ENCODE measurements at places on chromosomes 7 and 10.

GRCh38 chr10:108410236-108410635 lies 1245.7 kb upstream of the SORCS1 start:
- DNase-seq: peak; percentile 88

GRCh38 chr7:35257251-35258124 lies 3.6 kb upstream of the TBX20 start:
- DNase-seq: no peak

GRCh38 chr7:15407910-15408309 lies 153.9 kb downstream of the AGMO start:
- DNase-seq: no peak

GRCh38 chr7:138097064-138097741 lies 20.9 kb downstream of the AKR1D1 start:
- peak; percentile 51 for DNase-seq

- DNase-seq: no peak
Measured at GRCh38 chr10:85570871-85571270, 795.7 kb downstream of the GRID1 start.

GRCh38 chr7:99308461-99309074 lies 17.1 kb upstream of the ARPC1A start:
- no peak for DNase-seq

GRCh38 chr10:71204746-71205145 lies 7.6 kb upstream of the UNC5B start:
- no peak for DNase-seq

DNA sequence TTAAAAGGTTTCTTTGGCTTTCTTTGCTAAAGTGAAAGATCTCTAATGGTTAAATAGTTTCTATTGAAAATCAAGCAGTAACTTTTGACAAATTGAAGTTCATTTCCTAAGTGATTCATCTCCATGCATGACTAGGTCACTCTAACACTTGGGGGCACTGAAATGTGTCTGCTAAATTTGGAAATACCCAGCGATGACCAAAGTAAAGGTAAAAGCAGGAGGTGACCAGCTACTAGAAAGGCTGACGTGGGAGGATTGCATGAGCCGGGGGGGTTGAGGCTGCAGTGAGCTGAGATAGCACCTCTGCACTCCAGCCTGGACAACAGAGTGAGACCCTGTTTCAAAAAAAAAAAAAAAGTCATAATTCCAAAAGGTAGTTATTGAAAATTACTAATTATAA lies 111.8 kb upstream of the GPR141 start:
- DNase-seq: no peak

DNA sequence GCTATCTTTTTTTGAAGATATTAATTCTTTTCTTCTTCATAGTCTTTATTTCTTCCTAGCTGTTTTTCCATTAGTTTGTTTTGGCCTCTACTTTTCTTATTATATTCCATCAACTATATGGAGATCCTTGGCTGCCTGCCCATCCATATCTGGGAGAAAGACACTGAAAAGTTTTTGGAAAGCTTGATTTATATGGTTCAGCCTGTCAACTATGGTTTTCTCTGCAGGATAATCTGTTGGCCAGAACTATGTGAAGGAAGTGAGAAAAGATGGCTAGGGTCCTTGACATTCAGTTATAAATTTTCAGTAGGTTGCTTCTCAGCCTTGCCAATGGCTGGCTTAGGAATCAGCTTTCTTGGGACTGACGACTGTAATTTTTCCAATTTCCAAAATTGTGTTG lies 10.0 kb upstream of the CDK14 start:
- DNase-seq: no peak

- DNase-seq: no peak
Measured at GRCh38 chr10:34292675-34293074, 522.4 kb downstream of the PARD3 start.

- DNase-seq: no peak
Measured at GRCh38 chr7:150831851-150832250, 20.5 kb upstream of the AOC1 start.

DNA sequence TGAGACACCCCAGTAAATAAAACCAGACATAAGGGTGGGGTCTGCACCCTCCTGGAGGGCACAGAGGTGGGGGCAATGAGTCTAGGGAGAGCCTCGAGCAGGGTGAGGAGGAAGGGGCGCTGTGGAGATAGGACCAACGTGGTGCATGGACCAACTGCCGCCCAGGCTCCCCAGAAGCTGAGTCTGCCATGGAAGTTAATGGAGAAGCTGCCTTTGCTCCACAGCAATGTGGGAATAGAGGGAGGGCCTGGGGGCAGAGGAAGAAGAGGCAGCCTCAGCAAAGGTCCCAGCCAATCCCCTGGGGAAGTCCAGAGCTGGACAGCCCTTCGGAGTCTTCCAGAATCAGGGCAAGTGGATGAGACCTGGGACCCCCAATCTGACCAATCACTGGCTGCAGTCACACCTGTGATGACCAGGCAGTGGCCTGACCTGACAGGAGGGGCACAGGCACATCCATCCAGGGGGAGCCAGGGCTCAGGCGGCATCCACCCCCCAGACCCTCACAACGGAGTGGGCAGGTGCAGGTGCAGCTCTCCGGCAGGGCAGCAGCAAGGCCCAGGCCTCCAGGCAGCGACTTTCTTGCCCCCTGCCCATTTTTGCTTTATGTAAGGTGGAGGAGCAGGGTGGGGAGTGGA lies 242.2 kb upstream of the PPP2R2D start:
- DNase-seq: no peak

GRCh38 chr10:132001238-132001972 lies 19.7 kb upstream of the BNIP3 start:
- DNase-seq: no peak

- DNase-seq: no peak
Measured at GRCh38 chr7:34487391-34488115, 170.5 kb upstream of the NPSR1 start.

DNA sequence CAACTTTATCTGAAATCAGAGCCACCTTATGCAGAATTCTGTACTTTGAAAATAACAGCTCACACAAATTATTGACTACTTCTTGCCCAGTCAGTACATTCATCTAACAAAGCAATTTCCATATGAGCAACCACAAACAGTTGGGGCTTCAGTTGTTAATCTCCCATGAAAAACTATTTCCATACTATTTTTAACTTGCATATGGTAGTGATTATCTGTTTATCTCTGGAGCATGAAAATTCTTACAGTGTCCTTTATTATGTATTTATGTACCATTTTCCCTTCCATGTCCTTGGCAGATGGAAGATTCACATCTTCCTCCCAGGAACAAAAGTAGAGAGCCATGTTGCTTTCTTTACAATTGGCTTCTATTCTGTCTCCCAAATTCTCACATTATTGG lies 285.7 kb downstream of the CRPPA start:
- DNase-seq: no peak

GRCh38 chr10:110883924-110884323 lies 12.2 kb downstream of the PDCD4 start:
- DNase-seq: no peak

DNA sequence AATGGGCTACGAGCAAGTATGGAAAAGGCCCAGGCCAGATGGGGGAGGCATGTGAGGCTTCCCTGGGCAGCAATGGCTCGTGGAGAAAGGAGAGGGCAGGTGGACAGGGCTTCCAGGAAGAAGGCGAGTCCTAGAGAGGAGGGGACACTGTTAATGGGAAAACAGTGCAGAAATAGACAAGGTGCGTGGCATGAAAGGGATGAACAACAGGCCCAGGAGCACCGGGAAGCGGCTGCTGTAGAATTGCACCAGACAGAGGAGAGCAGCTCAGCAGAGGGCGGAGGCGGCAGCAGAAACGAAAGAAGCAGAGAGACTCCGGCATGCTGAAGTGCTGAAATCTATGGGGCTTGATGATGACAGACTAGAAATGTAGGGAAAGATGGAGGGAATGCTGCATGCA lies 102.1 kb downstream of the PIP4K2A start:
- no peak for DNase-seq

- peak; percentile 71 for DNase-seq
Measured at GRCh38 chr10:75430000-75430763, 1.2 kb upstream of the LRMDA start.

DNA sequence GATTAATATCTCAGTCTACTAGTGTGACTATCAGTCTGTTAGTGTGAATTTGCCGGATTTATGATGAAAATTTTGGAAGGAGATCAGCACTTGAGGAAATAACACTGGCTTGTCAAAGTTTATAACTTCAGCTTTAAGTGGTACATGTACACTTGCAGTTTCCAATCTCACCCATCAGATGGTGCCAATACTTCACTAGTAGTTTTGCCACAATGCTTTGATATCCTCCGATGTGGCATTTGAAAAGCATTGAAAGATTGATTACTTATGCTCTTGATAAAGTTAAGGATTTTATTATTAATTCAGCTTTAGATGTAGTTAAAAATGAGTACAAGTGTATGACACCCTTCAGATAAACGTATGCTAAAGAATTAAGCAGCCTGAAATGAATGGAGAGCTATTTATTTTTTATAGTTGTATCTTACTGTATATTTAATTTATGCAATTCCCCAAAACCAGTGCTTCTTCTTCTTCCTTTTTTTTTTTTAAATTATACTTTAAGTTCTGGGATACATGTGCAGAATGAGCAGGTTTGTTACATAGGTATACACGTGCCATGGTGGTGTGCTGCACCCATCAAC lies 98.2 kb downstream of the ANLN start:
- peak; percentile 56 for DNase-seq

DNA sequence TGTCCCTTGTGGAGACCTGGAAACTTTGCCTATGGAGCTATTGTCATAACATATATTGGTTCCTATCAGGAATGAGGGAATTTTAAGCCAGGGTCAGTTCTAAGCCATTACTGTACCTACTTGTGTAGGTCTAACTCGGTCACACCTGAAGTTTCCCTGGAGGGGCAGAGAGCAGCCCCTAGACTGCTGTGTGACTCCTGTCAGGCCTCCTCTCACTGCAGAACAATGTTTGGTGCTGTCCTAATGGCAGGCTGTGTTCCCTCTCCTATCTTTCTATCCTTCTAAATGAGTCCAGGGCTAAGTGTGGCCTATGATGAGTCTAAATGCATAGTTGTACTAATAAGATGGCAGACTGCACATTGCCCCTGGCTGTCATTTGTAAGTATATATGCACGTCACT lies 14.2 kb downstream of the MBL2 start:
- DNase-seq: no peak

DNA sequence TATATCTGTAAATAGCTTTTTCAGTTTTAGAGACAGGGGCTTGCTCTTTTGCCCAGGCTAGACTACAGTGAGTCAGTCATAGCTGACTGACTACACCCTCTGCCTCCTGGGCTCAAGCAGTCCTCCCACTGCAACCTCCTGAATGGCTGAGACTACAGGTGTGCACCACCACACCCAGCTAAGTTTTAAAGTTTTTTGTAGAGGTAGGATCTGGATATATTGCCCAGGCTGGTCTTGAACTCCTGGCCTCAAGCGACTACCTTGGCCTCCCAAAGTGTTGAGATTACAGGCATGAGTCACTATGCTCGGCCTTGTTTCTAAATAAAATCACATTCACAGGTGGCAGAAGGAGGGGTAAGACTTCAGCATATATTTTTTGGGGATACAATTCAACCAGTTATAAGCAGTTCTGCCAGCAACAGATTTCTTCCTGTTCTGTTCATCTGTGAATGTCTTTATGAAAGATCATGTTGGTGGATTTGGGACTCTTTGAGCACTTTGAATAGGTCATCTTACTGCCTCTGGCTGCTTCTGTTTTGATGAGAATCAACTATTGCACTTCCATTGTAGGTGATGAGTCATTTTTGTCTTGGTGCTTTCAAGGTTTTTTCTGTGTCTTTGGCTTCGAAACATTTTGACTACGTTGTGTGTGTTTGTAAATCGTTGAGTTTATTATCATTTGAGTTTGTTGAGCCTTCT lies 15.7 kb downstream of the RBM33 start:
- peak; percentile 7 for DNase-seq

DNA sequence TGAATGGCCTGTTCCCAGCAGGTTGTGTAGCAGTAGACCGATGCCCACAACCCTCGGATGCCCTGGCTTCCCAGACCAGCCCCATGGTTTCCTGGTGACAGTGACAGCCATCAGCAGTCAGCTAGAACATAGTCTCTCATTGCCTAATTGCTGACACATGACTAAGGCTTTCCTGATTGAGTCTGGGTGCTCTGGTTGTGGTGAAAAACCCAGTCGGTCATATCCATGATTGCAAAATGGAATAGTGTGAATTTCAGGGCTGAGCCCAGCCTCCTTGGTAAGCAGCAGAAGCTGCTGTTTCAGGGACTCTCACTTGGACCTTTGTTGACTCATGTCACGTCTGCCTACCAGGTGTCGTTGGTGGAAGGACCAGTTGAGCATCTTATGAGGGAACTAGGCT lies 36.6 kb downstream of the POR start:
- DNase-seq: peak; percentile 95

DNA sequence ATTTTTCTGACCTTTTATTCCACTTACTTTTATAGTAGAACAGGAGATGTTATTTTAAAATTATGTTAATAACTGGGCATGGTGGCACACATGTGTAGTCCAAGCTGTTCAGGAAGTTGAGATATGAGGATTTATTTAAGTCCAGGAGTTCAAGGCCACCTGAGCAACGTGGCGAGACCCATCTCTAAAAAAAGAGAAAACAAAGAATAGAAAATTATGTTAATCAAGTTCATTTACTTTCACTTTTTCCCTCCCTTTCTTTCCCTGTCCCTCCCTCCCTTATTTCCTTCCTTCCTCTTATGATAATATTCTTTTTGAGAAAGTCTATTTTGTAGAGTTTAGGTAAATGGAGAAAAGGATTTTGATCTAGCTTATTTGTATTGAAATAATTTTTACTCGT lies 48.9 kb upstream of the HELLS start:
- no peak for DNase-seq
